HS-27A (cell line): ENCODE measurements at places on chromosomes 5 and 9.

DNA sequence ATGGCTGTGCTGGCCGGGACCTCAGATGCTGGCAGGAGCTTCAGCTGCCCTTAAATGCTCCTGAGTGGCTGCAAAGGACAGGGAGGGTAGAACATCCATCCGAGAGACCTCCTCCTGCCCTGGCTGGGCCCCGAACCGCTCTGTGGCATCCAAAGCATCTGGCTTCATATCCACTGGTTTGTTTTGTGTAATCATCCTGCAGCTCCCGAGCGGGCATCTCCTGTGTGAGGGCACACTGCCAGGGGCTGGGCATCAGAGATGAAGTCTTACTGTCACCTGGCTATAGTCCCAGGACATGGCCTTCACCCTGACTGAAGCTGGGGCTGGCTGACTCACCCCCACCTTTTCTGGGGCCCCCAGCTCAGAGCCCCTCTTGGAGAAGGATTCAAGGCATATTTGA, 18.5 kb upstream of the NTNG2 start:
- no peak for DNase-seq

DNA sequence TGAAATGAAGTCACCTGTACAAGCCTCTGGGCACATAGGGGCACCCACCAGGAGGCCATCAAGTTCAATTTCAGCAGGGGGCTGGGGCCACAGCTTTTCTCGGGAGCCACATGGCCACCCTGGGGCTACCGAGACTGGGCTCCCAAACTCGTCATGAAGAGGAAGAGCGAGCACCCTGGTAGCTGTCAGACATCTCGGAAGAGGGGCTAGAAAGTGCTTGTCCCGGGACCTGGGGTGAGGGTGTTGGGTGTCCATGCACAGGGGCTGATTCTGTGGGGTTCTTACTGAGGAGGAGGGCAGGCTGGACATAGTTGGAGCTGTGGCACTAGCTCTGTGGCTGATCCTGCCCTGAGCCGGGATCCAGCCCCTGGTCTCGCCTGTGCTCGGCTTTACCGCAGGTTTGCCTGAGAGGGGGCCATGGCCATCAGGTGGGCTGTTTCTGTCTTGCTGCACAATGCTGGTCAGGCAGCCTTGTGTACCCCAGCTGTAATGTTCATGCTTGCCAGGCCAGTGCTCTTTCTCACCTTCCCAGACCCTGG, 70.3 kb downstream of the PHF2 start:
- DNase-seq: no peak

GRCh38 chr5:177550122-177550521, 4.2 kb downstream of the FAM193B start:
- no peak for DNase-seq

GRCh38 chr9:76414661-76415060, 20.4 kb upstream of the RFK start:
- DNase-seq: no peak

DNA sequence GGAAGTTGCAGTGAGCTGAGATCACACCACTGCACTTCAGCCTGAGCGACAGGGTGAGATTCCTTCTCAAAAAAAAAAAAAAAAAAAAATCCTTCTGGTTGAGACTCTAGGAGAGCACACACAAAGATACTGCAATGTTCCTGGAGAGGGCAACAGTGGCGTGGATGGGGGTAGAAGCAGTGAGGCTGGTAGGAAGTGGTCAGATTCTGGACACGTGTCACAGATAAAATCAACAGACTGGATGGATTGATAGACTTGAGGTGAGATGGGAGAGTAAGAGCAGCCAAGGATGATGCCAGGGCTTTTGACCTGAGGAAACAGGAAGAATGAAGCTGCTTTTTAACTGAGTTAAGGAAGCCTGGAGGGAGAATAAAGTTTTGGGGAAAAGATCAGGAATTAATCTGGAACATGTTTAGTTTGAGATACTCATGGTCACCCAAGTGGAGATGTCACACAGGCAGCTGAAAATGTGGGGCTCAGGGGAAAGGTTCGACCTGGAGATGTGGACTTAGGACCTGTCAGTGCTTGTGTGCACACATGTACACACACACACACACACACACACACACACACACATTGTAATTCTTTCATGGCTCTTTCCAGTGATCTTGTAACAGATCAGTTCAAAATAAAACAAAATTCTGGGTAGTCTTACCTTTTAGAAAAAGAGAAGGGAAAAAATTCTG, 88.1 kb downstream of the FANCC start:
- no peak for DNase-seq

- DNase-seq: no peak
Observed at GRCh38 chr5:52838326-52839015, 50.8 kb downstream of the ITGA1 start.
